MM.1S (cell line): ENCODE measurements at places on chromosomes 2 and 18.

DNA sequence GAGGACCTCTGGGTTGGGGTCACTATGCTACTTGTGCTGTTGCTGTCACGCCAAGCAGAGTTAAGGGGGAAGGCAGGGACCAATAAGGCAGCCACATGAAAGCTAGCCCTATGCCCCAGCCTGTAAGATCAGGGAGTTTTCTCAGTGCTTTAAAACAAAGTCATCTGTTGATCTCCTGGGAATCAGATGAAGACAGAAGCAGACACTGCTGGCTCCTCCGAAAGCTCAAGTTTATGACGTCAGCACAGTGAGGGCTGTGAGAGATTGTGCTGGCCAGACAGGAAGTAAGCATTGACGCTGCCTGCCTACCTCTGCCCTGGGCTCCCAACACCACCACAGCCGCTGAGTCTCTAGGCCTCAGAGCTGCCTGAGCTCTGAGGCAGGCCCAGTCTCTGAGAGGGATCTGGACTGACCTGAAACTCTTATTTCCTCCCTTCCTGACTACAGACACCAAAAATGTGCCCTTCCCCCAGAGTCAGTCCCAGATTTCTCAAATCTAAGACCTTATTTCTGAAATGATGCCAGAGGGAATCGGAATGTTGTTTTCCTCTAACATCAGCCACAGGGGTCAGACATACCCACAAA lies 118.1 kb upstream of the EPAS1 start:
- no peak for DNase-seq

GRCh38 chr2:123438251-123438650 lies 586.8 kb upstream of the CNTNAP5 start:
- DNase-seq: no peak

DNA sequence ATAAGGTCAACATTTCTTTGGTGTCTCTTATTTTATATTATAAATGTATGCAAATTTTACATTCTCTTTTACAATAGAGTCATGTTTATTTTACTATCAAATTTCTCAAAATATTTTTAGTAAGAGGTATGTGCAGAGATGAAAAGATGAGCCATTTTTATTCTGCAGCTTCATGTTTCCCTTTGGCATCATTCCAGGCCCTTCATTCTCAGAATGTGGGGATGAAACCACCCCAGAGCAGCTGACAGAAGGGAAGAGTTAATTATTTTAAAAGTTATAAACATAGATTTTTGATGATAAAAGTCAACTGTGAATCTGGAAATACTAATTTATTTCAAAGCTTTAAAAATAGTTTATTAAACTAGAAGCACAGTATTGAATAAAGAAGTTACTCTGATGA lies 12.8 kb upstream of the FSHR start:
- DNase-seq: no peak

- DNase-seq: no peak
These were observed 38.0 kb upstream of the CYP20A1 start for GRCh38 chr2:203200866-203201265.

GRCh38 chr2:123502931-123503330 lies 522.2 kb upstream of the CNTNAP5 start:
- DNase-seq: no peak

- peak; percentile 54 for DNase-seq
These were observed 17.8 kb upstream of the TMEM131 start for GRCh38 chr2:98013407-98014042.

- no peak for DNase-seq
These were observed 44.6 kb downstream of the UBE2E3 start for GRCh38 chr2:181025004-181025403.

GRCh38 chr2:177888581-177888980 lies 184.0 kb downstream of the PDE11A start:
- DNase-seq: no peak

- no peak for DNase-seq
These were observed 39.5 kb downstream of the SPATS2L start for GRCh38 chr2:200345975-200346374.

GRCh38 chr2:230795856-230796255 lies 68.9 kb upstream of the ITM2C start:
- no peak for DNase-seq

GRCh38 chr2:64376926-64377325 lies 77.0 kb upstream of the LGALSL start:
- DNase-seq: no peak

- peak; percentile 98 for DNase-seq
These were observed 11.3 kb downstream of the QPCT start for GRCh38 chr2:37355735-37356134.

- DNase-seq: no peak
These were observed 807.8 kb upstream of the CDH2 start for GRCh38 chr18:28984731-28985130.

- no peak for DNase-seq
These were observed 31.9 kb downstream of the ADI1 start for GRCh38 chr2:3487432-3487831.

DNA sequence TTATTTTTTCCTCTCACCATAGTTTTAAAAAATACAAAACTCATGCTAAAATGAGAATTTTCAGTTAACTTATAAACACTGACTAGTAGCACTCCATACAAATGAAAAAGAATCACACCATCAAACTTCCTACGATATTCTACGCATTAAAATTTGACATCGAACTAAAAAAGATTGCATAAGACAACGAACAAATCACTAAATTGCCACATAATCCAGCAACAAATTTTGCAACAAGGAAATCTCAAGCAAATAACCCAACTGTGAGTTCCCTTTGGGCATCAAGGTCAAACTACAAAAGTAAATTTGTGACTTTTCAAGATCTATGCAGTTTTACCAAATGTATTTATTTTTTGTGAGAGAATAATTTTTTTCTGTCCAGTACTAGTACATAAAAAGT lies 1.5 kb downstream of the MAP3K2 start:
- DNase-seq: no peak

GRCh38 chr2:152334701-152335015 lies 316 bp upstream of the FMNL2 start:
- no peak for DNase-seq

DNA sequence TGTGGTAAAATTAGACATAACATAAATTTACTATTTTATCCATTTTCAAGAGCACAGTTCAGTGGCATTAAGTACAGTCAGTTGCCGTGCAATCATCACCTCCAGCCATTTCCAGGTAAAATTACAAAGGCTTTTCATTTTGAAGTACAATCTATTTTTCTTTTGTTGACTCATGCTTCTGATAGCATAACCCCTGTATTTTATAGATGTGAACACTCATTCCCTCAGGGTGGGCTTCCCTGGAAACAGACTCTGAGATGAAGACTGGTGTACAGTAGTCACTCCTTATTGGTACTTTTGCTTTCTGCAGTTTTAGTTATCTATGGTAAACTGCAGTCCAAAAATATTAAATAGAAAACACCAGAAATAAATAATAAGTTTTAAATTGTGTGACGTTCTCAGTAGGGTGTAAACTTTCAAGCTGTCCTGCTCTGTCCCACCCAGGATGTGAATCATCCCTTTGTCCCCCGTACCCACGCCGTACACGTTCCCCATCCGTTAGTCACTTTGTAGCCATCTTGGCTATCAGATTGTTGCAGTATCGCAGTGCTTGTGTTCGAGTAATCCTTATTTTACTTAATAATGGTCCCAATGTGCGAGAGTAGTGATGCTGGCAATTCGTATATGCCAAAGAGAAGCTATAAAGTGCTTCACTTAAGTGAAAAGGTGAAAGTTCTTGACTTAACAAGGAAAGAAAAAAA lies 41.1 kb upstream of the NAB1 start:
- no peak for DNase-seq

DNA sequence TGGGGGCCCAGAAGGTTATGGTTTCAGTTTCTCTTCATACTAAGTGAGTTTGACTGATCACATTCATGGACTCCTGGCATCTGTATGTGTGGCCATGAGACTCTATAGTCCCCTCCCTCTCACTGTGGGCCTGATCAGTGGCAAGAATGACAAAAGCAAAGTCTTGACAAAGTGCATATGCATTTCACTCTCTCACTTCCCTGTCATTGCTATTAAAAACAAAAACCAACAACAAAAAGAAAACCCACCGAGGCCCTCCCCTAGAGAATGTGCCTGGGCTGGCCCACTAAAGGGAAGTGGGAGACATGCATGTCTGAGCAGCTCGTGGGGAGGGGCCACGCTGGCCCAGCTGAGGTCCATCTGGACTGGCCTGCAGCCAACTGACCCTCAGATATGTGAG lies 600.1 kb upstream of the RAB6C start:
- DNase-seq: no peak

DNA sequence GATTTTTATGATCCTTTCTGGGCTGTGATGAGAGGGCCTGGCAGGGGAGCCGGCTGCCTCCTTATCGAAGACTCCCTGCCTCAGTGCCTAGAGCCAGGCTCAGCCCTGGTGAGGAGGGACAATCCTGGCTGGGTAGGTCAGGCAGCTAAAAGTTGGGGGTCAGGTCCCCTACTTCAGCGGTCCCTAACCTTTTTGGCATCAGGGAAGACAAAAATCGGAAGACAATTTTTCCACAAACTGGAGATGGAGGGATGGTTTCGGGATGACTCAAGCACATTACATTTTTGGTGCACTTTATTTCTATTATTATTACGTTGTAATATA lies 53.1 kb downstream of the HS1BP3 start:
- no peak for DNase-seq

- no peak for DNase-seq
These were observed 88.0 kb downstream of the CDC42EP3 start for GRCh38 chr2:37583402-37583801.

DNA sequence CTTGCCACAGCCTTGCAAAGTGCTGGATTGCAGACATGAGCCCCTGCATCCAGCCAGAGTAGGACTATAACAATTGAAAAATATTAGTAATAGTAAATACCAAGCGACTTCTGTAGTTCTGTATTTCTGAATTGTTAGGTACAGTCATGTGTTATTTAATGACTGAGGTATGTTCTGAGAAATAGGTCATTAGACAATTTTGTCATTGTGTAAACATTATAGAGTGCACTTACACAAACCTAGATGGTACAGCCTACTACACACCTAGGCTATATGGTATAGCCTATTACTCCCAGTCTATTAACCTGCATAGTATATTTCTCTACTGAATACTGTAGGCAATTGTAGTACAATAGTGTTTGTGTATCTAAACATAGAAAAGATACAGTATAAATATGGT lies 92.1 kb downstream of the GALNT1 start:
- DNase-seq: no peak

GRCh38 chr2:16100006-16100405 lies 159.7 kb downstream of the MYCN start:
- no peak for DNase-seq

- DNase-seq: no peak
These were observed 12.3 kb upstream of the TFCP2L1 start for GRCh38 chr2:121297217-121297830.
